ENCODE measurements at places on chromosomes 13 and 19.

GRCh38 chr19:18538115-18538514 lies 5.3 kb downstream of the FKBP8 start:
- DNase-seq: no peak

DNA sequence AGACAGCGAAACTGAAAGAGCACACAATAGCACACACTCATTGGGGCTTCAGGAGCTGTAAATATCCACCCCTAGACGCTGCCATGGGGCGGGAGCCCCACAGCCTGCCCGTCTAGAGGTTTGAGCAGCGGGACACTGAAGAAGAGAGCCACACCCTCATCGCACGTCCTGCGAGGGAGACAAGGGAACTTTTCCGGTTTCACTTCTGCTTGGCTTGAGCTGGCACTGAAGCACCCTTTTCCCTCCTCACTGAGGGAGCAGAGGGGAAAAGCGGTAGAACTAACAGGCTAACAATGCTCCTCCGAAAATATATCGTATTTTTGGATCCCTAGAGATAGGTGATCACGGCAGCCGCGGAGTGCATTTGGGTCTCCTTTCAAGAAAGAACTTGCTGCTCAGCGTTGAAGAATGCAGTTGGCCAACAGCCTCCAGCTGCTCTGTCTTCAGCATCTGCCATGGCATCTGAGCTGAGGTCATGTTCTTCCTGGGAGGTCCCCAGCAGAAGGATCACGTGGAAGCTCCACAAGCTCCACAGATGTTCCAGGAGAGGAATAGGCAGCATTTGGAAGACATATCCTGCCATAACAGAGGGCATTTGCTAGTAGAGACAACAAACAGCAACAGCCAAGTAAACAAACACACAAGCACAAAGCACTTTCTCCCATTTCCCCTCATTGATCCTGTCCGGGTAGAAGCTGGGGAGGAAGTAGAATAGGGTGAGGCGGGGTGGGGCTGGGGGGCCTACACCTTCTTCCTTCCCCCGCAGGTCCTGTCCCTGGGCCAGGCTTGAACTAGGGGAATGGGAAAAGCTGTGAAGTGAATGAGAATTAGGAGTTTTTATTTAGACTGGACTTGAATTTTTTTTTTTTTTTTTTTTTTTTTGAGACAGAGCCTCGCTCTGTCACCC lies 44.8 kb upstream of the ALOX5AP start:
- DNase-seq: peak; percentile 30

DNA sequence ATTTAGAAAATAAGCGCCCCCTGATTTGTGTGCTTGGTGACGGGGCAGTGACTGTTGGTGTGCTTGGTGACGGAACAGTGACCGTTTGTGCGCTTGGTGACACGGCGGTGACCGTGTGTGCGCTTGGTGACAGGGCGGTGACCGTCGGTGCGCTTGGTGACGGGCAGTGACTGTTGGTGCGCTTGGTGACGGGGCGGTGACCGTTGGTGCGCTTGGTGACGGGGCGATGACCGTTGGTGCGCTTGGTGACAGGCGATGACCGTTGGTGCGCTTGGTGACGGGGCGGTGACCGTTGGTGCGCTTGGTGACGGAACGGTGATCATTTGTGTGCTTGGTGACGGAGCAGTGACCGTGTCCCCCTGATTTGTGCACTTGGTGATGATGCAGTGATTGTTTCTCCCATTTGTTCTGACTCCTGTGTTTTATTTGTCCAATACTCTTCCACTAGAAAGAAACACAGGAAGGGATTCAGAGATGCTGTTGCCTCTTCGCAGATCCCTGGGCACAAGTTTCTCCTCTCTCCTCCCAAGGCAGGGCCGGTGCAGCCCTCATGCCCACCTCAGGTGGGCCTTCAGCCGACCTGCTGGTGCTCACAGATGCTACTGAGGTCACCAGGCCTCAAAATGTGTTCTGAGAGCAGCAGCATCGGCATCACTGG lies 128.3 kb downstream of the ATP11A start:
- no peak for DNase-seq

DNA sequence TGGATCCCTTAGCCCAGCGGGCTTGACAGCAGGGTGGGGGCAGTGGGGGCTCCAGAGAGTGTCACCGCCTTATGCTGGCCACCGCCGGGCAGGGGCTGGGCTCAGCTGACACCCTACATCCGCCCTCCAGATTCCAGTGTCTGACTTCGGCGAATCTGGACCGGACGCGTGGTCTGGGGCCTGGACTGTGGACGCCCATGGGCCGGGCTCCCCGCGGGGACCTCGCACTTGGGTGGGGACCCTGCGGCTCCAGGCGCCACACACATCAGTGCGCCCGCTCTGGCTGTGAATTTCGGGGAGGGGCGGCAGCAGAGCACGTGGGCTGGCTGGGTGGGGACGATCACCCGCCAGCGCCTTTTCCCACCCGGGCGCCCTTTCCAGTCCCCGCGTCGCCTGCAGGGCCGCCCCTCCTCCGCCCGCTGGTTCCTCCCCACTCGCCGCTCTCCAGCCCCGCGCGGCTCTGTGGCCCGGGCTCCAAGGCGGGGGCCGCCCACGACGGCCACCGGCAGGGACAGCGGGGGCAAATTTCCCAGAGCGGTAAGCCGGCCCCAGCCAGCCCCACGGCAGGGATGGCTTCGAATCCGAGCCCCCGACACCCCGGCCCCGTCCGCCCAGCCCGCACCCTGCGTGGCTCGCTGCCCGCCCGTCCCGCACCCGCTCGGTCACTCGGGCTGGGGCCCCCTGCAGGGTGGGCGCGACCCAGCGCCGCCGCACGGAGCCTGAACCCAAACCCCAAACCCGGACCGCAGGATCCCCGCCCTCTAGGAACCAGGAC lies 23.3 kb upstream of the ZNF99 start:
- no peak for DNase-seq

DNA sequence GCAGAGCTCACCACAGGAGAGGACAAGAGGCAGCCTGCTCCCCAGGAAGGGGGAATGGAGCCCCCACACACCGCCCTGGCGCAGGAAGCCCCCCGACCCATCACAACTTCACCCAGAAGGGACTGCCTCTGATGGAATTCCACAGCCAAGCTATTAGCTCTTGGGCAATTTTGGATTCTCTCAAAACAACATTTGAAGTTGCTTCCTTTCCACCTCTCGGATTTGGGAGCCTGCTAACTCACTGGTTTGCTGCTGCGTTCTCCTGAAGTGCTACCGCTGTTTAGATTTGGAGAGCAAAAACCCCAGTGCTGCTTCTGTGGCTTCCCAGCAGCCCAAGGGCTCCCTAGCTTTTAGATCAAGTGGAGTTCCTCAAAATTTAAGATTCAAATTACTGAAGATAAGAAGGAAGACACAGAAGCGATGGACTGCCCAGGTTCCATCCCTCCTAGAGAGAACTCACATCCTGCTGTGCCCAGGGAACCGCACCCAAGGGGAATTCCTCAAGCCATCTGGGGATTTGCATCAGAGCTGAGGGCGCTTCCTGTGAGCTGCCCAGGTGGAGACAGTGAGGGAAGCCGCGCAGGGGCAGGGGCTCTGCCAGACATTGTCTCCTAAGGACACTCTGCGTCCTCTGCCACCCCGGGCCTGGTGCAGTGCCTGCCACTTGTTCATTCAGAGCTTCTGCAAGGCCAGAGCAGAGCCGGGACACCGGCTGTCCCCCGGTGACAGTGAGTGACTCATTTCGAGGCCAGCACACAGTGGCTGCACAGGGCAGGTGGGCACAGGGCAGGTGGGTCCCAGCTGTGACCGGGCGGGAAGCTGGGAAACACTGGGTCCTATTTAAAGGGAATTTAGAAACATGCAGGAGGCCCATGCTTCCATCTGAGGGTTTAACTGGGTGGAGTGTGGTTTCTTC lies 45.5 kb downstream of the COL4A1 start:
- no peak for DNase-seq

DNA sequence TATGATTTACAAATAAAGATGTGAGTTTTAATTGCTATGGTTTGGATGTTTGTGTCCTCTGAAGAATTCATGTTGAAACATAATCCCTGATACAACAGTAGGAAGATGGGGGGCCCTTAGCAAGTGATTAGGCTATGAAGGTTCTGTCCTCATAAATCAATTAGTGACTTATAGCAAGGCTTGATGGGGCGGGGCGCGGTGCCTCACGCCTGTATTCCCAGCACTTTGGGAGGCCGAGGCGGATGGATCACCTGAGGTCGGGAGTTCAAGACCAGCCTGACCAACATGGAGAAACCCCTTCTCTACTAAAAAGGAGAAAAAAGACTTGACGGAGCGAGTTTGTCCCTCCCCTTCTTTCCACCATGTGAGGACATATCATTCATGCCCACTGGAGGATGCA lies 2486.5 kb upstream of the PCDH20 start:
- no peak for DNase-seq

GRCh38 chr13:44573790-44574465 lies 2.2 kb downstream of the TSC22D1 start:
- DNase-seq: peak; percentile 76

DNA sequence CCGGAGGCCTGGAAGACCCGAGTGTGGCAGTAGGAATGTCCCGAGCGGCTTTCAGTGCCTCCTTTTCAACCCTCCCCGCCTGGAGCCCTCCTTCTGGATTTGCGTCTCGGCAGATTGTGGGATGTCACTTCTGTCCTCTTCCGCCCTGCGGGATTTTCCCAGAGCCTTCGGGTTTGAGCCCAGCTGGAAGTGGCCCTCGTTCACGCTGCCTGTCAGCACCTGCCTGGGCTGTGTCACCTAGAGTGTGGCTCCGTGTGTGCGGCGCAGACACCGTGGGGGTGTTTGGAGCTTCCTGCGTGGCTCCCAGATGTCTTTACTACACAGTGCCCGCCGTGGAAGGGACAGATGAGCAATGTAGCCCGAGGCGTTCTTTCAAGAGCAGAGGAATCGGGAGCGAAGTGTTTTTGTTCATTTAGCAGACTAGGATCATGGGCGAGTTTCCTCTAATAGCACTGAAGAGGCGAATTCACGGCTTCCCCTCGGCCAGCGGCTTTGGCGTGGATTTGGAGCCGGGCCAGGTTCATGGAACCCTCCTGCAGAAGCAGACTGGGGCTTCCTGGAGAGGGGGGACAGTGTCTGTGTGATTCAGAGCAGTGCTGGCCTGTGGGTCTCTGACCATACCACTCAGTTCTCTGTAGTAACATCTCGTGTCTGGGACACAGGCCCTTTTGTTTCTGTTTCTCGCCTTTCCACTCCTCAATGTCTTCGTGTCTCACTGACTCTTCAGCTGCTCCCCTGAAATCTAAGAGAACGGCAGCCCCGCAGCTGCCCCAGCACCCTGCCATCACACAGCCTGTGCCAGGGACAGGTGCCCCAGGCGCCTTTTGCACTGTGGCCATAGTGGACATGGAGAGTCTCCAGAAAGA lies 68.0 kb downstream of the KDM4B start:
- DNase-seq: peak; percentile 45

DNA sequence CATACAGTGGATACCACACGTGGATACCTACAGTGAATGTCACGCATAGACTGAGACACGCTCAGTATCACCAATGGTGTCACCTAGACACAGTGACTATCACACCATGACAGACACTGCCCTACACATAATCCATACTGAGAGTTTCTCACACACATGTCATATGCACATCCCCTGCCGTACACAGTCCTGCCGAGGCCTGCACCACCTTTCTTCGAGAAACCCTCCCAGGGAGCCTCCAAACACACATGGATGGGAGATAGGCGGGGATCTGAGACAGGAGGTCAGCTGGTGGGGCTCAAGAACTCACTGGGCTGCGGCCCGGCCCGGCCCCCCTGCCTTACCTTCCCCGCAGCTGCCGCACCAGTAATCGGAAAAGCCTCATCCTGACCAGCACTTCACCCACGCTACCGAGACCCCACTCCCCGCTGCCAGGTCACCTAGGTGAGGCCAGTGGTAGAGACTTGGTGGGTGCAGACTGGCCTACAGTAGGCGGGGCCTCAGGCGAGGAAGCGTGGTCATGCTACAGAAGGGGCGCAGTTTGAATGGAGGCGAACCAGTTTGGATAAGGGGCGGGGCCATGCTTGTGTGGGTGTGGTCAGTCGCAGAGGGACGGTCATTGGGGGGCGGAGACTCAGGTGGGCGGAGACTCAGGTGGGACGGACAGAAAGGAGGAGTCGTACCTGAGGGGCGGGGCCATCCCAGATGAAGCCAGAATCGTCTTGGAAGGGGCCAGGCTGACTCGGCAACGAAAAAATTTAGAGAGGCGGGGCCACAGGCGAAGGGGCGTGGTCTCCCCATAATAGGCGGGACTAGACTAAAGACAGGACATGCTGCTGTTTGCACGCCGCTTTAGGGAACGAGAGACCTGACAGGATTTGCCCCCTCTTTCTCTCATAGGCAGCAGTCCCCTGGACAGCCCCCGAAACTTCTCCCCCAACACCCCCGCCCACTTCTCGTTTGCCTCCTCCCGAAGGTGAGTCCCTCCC lies 2.1 kb downstream of the MAST1 start:
- DNase-seq: peak; percentile 88

DNA sequence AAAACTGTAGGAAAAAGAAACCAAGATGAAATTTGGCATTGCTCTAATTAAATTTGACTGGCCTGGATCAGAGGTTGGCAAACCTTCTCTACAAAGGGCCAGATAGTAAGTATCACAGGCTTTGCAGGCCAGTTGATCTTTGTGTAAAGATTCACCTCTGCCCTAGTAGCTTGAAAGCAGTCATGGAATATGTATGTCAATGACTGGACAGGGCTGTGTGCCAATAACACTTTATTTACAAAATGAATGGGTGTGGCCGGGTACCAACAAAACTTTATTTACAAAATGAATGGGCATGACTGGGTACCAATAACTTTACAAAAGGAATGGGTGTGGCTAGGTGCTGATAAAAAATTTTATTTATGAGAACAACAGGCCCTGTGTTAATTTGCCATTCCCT lies 20.0 kb downstream of the SIN3B start:
- no peak for DNase-seq

GRCh38 chr13:106919638-106920037 lies 351.7 kb upstream of the ARGLU1 start:
- DNase-seq: no peak

GRCh38 chr13:97631158-97631557 lies 197.2 kb downstream of the RAP2A start:
- peak; percentile 39 for DNase-seq

DNA sequence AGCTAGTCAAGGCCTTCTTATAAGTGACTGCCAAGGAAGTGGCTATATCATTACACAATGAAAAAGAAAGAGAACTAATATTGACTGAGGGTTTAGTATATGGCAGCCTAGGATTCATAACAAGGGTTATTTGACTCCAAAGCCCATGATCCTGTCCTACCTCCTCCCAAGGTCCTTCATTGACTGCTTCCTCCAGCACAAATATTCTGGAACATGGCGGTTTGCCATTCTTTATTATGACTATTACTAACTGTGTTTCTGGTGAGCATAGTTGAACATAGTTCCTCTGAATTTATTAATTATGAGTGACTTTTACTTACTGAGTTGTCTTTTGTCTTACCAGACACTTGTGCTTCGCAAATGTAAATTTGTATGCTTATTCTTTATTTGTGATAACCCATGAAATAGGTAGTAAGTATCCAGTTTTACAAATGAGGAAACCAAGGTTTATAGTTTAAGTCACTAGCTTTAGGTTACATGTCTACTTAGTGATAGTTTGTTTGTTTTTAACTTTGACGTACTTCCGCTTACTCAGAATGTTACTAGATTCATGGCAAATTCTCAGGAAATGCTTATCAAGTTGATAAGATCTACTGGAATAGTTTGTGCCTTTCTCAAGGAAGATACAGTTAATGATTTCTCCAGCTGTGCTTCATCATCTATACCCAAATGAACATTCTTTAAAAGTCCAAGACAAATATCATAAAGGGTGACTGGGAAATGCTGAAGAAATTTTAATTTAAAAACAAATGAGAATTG lies 15.5 kb upstream of the DCLK1 start:
- no peak for DNase-seq
